HFFc6 (cell line): ENCODE measurements at places on chromosomes 1 and 21.

- no peak for DNase-seq
Observed at GRCh38 chr1:68151690-68152089, 80.6 kb downstream of the WLS start.

DNA sequence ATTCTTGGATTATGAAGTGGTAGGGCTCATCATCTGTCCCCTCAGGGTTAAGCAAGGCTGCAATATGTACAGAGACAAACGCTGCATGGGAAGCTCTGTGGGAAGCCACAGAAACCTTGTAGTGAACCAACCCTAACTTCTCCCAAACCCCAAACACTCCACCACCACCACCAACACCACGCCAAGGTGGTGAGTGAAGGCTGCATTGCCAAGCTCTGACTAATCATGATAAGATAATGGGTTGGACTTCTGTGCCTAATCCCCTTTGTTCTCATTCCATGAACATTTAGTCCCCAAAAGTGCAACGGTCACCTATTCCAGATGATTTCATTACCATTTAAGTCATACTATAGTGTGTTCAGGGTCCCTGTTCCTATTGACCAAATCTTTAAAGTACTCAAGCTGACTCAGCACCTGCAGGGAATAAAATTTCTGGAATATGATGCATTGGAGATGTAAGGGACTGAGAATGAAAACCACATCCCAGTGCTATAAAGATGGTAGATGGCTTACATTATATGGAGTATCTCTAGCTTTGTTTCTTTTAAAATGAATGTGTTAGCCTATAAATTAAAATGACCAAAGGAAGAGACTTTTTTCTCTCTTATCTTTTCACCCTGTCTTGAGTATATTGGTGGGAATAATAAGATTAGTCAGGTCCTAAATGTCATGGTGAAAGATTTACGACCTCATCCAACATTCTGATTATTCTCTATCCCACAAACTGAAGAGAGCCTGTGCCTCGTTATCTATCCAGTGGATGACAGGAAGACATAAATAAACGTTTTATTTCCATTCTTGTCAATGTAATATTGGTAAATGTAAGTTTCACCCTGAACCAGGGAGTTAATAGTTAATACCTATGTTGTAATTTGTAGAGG, 22.6 kb upstream of the PLD5 start:
- DNase-seq: no peak

DNA sequence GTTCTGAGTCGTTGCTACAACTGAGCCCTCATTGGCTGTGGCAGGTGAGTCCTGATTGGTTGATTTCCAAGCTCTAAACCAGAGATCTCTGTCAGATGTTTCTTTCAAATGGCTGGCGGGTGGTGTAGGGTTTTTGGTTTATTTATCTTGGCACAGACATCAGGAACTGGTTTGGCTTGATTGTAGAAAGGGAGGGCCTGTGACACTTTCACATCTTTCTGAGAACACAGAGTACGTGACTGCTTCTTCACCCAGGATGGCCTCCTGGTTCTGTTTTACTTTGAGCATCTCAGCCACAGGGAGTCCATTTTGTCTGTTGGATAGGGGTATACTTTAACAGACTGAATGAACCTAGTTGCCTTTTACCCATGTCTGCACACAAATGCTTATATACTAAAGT, 89.4 kb upstream of the GPR52 start:
- DNase-seq: no peak

DNA sequence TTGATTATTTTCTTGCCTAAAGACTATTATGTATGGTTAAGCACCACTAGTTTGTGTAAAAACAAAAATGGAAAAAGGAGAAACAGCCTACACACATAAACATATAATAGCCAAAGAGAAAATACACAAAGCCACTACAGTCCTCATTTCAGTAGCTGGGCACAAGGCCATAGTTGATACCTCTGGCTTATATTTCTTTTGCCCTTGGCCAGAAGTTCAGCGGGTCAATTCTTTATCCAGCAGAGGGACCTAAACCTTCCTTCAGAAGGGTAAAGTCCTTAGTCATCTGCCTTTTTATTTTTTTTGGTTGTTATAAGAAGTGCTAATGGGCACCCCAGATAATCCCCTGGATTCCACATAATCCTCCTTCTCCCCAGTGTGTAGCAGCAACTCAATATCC, 134.1 kb downstream of the PIGK start:
- no peak for DNase-seq

- peak; percentile 47 for DNase-seq
Observed at GRCh38 chr1:154975409-154976059, 1.1 kb downstream of the CKS1B start.
